ENCODE measurements at places on chromosomes 2 and 18.

DNA sequence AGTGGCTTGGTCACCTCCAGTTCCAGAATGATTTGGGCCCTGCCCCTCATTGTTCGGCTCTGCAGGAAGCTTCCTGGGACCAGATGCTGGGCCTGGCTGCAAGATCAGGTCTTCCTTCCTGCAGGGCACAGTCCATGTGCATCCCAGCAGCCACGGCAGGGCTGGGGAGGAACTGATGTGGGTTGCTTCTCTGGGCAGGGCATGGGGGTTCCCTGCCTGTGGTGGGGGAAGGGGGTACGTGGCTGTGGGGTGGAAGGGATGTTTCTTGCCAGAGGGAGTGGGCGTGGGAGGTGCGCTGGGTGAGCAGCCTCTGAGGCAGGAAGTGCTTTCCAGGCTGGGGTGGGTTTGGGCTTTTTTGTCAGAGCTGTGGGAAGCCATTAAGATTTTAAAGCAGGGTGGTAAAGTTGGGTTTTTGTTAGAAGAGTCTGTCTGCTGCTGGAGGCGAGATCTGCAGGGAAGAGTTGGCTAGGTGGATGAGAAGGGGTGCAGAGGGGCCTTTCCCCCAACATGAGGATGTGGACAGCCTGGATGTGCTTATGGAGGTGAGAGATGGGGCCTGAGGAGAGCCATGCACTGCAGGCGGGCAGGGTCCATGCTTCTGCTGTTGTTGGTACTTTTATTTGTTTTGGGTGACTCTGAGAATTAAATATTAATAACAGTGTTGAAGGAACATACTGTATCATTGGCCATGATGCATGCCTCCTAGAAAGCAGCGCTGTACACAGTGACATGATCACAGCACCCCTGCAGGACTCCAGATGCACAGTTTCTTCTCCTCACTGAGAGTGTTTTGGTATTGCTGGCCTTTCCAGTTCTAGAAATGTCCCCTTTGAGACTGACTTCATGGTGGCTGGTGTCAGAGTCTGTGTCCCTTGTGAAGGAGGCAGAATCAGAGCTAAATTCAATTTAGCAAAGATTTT is 45.3 kb downstream of the DGKD start:
- DNase-seq, result no peak

GRCh38 chr2:49026706-49027105 is 127.6 kb downstream of the FSHR start:
- DNase-seq, result no peak

DNA sequence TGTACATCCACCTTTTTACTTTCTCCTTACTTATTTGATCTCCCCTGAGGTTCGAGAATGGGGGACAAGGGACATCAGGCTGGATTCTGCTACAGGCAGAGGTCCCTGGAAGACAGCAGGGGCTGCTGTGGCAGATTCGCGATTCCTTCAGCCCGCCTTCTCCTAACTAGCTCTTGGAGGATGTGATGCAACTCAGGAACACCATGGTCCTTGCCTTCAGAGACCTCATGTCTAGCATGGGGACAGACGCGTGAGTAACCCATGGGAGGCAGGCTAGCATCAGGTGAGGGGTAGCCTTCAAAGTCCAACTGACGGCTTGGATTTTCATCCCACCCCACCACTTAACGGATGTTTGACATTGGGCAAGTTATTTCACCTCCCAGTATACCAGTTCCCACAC is 869 bp upstream of the TCF23 start:
- no peak for DNase-seq

DNA sequence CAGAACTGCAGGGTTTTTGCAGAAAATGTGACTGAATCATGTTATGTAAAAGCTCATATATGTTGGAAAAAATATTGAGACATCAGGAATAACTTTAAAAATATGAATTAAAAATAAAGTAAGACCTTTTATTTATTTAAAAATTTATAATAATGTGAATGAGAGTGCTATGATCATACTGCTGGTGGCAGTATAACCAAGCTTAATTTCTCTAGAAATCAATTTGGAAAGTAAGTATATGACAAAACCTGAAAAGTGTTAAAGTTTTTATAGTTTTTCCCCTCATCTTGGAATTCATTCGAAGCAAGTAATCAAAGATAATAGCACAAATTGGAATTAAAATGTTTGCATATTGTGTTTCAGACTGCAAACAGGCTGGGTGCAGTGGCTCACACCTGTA is 7.5 kb downstream of the SLC39A10 start:
- DNase-seq, result peak; percentile 38

DNA sequence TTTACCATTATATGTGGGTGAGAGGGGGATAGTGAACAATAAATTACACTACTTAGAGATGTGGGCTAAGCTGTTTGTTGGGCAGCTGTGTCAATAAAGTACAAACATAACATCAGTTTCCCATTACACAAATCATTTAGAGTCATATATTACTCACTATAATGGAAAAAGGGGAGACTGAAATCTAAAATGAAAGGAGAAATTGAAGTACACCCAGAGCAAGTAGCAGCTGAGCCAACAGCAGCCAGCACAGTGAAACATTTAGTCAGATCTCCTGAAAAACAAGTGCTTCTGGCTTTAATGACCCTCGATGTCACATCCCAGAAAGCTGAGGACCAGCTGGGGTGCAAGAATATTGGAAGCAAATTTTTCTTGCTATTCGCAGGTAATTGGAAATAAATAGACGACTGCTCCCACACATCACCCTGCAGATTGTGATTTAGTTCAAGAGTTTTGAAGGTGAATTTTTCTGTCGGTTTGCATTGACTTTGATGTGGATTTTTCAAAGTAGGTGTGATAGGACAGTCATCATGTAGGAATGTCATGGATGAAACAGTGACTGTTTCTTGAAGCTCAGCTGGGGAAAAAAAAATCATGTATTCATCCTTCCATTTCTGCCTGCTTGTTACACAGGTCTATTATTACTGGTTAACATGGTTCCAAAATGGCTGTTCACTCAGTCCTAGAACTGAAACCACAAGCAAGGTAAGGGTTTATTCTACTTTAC is 1607.3 kb upstream of the CELF4 start:
- no peak for DNase-seq

GRCh38 chr2:241903121-241904010 is 33.8 kb downstream of the RTP5 start:
- no peak for DNase-seq

- DNase-seq, result no peak
Observed at GRCh38 chr18:10490401-10491165, 35.2 kb upstream of the NAPG start.

GRCh38 chr18:65725251-65726050 is 25.4 kb upstream of the CDH7 start:
- DNase-seq, result no peak

DNA sequence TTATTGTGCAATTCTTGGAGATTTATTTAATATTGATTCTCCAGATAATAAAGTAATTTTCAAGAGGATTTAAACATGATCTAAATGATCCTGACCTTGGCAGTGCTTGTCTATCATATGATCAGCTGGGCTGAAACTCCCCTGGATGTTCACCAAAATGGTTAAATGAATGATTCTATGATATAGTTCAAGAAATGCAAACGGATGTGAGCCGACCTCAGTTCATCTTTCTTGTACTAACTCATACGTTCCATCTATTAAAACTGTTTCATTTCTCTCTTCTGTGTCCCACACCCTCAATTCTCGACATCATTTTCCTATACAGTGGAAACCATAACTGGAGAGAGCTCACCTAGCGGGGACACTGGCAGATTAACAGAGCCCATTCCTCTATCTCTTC is 281.7 kb upstream of the CCDC68 start:
- no peak for DNase-seq

- DNase-seq, result no peak
Observed at GRCh38 chr2:6564326-6564725, 301.4 kb downstream of the CMPK2 start.

DNA sequence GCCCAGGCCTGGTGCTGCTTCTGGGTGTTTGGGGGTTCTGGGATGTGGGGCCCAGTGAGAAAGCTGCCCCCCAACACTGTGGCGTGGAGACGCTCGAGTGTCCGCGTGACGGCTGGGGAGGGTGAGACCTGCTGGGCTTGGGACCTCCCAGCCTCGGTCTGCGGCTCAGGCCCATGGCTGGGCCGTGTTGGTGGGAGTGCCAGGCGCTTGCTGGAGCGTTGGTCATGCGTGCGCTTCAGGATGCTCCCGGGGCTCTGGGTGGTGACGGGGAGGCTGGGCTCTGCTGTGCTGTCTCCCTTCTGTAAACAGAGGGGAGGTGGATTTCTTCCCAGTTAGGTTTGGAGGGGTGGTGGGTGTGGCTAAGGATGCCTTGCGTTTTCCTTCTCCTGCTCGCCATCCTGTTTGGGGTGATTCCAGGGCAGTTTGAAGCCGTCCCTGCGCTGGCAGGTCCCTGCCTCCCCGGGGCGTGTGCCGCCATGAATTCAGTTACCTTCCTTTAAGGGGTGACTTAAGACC is 606 bp downstream of the GAL3ST2 start:
- no peak for DNase-seq

- no peak for DNase-seq
Observed at GRCh38 chr2:66815886-66816285, 381.0 kb downstream of the MEIS1 start.

DNA sequence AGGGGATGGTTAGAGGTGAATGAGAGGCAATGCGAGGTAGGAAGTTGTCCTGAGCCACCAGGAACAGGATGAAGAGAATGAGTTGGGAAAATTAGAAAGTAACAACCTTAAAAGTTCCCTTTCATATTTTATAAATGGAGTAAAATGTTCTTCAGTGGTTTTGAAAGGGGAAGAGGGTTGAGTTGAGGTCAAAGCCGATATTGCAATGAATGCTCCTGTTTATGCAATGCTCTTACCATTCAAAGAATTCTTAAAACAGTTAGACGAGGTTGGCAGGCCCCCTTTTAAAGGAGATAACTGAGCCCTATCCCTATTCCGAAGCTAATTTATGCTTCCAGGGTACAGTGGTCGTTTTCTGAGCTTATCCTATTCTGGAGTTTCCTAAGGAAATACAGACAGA is 2110.3 kb upstream of the CELF4 start:
- peak; percentile 47 for DNase-seq

- DNase-seq, result no peak
Observed at GRCh38 chr18:2687390-2688001, 32.0 kb downstream of the SMCHD1 start.

All from fibroblast of pulmonary artery (primary cell).